ENCODE measurements at places on chromosomes 5 and 9.

DNA sequence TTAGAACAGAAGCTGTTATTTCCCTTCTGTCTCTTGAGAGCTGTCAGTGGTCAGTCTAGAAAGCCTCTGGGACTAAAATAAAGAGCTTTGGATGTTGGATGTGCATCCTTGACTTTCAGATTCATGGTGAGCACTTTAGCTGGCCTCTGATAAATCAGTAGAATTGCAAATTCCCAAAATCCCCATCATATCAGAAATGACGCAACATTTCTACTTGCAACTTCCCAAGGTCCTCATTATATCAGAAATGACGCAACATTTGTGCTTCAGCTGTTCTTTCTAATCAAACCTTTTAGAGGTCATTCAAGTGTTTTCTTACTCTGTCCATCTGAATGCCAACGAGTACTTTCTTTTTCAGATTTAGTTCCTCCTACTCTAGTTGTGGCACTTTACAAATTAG, 167.3 kb upstream of the MOCS2 start:
- H3K4me1 ChIP-seq = no peaks in the 10 kb centered on the region
- H3K27ac ChIP-seq = no peak overlapping the region
- no peaks in the 10 kb centered on the region for H3K27me3 ChIP-seq

GRCh38 chr5:143701493-143701892, 110.5 kb upstream of the HMHB1 start:
- DNase-seq = no peak
- H3K36me3 ChIP-seq = no peaks in the 10 kb centered on the region
- H3K4me1 ChIP-seq = peaks cover 21% of the 10 kb centered on the region
- no peak overlapping the region for H3K4me3 ChIP-seq

GRCh38 chr5:32251871-32252458, 60.8 kb downstream of the MTMR12 start:
- no peak overlapping the region for H3K4me3 ChIP-seq
- H3K4me1 ChIP-seq = no peaks in the 10 kb centered on the region
- no peaks in the 10 kb centered on the region for H3K27me3 ChIP-seq
- peaks cover 27% of the 10 kb centered on the region for H3K36me3 ChIP-seq
- no peak for DNase-seq
- no peak overlapping the region for H3K27ac ChIP-seq

DNA sequence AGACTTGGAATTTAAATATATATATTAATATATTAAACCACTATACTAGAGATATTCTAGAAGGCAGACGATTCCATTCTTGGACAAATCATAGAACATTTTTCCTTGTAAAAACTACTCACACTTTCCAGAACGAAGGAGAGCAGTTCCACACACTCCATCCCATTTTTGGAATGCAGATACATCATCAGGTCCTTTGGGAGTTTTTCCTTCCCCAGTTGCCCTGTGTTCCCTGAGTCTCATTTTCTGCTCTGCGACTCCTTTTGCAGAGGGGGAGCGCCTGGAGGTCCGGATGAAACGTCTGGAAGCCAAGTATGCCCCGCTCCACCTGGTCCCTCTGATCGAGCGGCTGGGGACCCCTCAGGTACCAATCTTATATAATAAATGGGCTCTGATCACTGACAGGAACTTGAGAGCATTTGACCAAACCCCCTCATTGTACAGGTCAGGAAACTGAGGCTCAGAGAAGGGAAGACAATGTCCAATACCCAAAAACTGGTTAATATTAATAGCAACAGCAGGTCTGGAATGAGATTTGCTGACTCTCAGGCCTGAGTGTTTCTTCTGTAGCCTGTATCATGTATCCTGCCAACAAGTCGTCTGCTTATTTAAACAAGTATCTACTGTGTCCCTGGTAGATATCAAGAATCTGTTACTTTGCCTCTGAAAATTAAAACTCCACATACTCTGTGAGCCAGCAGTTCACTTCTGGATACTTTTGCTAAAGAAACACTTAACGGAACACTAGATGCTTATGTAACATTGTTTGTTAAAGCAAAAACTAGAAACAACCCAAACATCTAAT, 76.8 kb upstream of the NIPAL4 start:
- no peak for DNase-seq
- H3K4me3 ChIP-seq = no peak overlapping the region
- peaks cover 7% of the 10 kb centered on the region for H3K4me1 ChIP-seq
- H3K36me3 ChIP-seq = peaks cover 59% of the 10 kb centered on the region
